ENCODE measurements at places on chromosomes 1 and 21. TPM values are rescaled to one million over a fixed set of nuclear protein-coding genes. Genes with fewer than 3 reads are reported as not detected.

Gene ALX3
- total RNA-seq, result not detected

Gene VSIG8
- total RNA-seq, result 0.12 TPM

Gene EPRS1
- total RNA-seq, result 253 TPM

Gene AADACL4
- total RNA-seq, result not detected

Gene NBPF20
- 4.2 TPM for total RNA-seq

Gene MYBPH
- 0.75 TPM for total RNA-seq

Gene TOR1AIP2
- total RNA-seq, result 86.9 TPM
